GM23338 (cell line): ENCODE measurements at places on chromosomes 3 and 15. TPM values are rescaled to one million over a fixed set of nuclear protein-coding genes. Genes with fewer than 3 reads are reported as not detected.
A peak's percentile ranks its signal among the peaks of the same experiment; 100 is the strongest.

The PIERCE2 gene
- 2.6 and 3.1 TPM in 2 replicates for polyA plus RNA-seq

The TIPARP gene
- polyA plus RNA-seq = 2.8 and 4.5 TPM in 2 replicates

The ADAMTS7 gene
- polyA plus RNA-seq = 11.2 and 11.6 TPM in 2 replicates

The CCDC54 gene
- not detected in 2 replicates for polyA plus RNA-seq

The TATDN2 gene
- polyA plus RNA-seq = 4.8 and 6.1 TPM in 2 replicates

The CYP1A2 gene
- polyA plus RNA-seq = not detected in 2 replicates

The FHIT gene
- polyA plus RNA-seq = 6.9 and 8.3 TPM in 2 replicates

- peak; percentile 51 for DNase-seq
Observed at GRCh38 chr3:114299421-114299820, 5.6 kb downstream of the TIGIT start.

DNA sequence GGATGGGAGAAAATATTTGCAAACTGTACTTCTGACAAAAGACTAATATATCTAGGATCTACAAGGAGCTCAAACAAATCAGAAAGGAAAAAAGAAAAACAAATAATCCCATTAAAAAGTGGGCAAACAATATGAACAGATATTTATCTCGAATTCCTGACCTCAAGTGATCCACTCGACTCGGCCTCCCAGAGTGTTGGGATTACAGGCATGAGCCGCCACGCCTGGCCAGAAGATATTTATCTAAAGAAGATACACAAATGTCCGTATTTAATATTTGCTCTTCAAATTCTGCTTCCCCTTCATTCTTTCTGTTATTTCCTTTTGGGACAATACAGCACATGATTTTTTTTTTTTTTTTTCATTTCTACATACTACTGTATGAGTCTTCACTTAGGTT is 151.7 kb upstream of the GRM7 start:
- DNase-seq = no peak

- no peak for DNase-seq
Observed at GRCh38 chr15:64950888-64951287, 38.8 kb downstream of the SPG21 start.

GRCh38 chr3:11637901-11638458 is 5.7 kb downstream of the VGLL4 start:
- DNase-seq = no peak

GRCh38 chr15:71443538-71443937 is 328.3 kb downstream of the THSD4 start:
- DNase-seq = peak; percentile 78

DNA sequence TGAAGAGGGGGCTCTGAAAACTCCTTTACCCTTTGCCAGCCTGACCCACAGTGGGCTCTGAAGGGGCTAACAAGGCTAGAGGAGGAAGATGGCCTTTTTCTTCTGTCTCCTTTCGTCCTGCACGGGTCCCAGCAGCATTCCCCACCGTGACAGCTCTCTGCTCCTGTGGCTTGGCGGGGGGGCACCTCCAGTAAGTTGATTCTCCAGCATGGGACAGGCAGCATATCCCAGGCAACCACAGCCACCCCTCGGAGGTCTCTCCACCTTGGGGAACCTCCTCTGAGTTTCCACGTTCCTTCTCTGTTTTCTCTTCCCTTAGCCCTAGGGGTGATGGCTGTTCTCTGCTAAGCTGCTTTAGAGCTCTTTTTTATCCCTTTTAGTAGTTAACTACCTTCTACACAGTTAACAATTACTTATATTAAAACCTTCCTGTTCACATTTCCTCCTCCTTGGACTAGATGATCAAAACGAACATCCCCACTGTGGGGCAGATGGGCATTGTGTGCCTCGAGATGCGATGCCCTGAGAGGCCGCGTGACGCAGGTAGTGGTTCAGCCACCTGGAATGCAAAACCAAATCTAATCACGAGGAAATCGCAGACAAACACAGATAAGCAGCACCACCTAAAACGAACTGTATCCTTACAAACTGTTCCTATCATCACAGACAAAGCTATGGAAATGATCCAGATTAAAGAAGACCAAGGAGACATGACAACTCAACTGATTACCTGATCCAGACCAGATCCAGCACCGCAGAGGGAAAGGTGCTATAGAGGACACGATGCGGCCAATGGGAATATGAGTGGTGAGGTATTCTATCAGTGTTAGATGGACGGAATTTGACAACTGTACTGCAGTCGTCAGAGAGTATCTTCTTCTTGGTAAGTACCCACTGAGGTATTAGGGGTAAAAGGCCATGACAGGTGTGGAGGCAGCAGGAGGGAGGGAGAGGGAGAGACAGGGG is 27.7 kb downstream of the TSPAN3 start:
- DNase-seq = no peak

DNA sequence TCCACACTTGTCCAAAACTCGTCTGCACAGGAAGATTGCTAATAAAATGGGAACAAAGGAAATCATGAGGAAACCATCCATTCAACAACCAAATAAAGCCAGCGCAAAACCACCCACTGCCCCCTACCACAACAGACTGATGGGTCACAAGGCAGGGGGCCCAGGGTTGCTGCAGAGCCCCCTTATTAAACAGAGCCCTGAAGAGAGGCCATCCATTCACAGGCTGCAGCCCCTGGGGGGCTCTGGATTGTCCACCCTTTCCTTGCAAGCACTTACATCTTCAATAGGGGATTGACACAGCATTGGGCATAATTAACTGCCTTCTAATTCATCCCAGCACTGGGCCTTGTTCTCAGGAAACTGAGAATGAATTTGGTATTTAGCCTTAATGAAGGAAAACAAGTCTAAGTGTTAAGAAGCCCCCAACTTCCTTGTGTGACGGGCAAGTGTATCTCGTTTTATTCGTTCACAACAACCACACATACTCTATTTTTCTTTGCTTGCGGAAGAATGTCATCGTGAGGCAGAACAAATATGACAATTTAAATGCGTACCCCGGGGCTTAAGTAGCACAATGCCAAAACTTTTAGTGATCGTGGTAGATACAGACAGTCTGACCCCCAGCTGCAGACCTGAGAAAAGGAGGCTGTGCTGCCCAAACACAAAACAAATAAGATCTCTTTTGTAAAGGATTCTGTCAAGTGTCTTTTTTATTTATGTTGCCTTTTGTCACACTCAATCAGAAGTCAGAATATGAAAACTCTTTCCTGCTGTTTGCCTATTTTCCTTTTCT is 144.0 kb downstream of the SEMA6D start:
- DNase-seq = no peak
